Stimulated activated CD4-positive, alpha-beta T cell treated with anti-CD3 and anti-CD28 coated beads, Interleukin-4, amount 100 ng/mL, for 1 hour (primary cell): ENCODE measurements at places on chromosomes 3 and 15.
A peak's percentile ranks its signal among the peaks of the same experiment; 100 is the strongest.

DNA sequence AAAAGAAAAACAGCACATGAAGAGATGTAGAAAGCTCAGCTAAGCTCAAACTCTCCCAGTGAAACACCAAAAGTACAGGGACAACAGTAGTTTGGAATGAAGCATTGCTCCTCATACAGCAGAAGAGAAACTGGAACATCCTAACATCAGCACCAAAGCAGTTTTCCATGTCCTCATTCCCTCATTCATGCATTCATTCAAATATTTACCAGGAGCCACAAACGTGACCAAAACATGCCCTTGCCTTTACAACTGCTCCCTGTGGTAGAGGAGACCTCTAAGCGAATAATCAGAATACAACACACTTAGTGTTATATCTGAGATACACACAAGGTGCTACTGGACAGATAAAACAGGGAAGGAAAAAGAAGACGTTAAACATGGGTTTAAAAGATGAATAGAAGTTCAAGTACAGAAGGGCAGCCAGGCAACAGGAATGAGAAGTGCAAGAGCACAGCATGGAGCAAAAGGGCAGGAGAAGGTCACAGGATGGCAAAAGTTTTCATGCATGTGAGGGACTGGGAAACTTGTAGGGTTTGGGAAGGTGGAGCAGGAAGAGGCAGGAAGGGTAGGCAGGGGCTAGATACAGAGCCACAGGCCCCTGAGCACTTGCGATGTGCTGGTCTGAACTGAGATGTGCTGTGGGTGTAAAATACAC lies 58.5 kb upstream of the LMCD1 start:
- DNase-seq, result no peak

DNA sequence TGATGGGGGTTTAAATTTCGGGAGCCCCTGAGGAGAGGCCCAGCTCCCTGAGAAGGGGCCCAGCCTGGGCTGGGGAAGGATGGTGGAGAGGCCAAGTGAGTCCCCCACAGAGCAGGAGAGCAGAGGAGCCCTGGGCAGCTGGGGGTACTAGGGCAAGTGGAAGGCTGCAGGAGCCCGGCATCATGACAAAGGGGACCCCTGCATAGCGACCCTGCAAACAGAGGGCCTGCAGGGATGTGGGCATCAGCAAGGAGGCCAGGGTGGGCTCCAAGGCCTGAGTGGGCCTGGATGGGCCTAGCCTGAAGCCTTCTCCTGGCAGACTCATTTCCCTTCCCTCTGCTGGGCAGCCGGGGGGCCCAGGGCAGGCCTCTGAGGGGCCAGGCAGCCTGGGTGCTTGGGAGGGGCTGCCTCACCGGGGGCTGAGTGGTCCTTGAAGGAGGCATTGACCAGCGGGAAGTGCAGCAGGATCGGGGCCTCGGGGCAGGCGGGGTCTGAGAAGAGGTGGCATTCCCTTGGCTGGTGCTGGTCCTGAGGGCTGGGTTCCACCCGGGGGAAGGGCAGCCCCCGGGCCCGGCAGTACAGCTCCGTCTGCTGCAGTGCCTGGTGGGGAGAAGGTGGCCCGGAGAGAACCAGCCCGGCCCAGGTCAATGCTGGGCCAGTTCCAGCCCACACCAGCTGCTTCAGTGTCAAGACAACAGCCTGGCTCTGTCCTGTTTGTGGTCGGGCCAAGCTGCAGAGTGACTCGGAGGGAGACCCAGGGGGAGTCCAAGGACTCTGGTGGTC lies 24.7 kb downstream of the PLA2G4D start:
- no peak for DNase-seq

GRCh38 chr15:82103468-82103867 lies 57.6 kb upstream of the MEX3B start:
- no peak for DNase-seq

GRCh38 chr15:80695099-80695910 lies at the start of gene ABHD17C:
Gene ABHD17C (plus strand): TSS chr15:80695310. CDS start chr15:80695430, 120 bp downstream.
- peak; percentile 56 for DNase-seq

DNA sequence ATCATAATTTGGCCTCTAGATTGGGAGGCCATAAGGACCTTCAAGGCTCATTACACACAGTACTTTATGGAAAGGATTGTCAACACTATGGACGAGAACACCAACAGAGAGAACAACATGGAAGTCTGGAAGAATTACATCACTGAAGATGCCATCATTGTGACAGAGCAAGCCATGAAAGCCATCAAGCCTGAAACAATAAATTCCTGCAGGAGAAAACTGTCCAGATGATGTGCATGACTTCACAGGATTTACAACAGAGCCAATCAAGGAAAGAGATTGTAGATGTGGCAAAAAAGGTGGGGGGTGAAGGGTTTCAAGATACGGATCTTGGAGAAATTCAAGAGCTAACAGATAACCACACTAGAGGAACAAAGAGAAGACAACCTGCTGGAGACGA lies 15.9 kb downstream of the IL17RB start:
- DNase-seq, result no peak

- DNase-seq, result no peak
Measured at GRCh38 chr3:37400945-37401344, 226.6 kb upstream of the LRRFIP2 start.

DNA sequence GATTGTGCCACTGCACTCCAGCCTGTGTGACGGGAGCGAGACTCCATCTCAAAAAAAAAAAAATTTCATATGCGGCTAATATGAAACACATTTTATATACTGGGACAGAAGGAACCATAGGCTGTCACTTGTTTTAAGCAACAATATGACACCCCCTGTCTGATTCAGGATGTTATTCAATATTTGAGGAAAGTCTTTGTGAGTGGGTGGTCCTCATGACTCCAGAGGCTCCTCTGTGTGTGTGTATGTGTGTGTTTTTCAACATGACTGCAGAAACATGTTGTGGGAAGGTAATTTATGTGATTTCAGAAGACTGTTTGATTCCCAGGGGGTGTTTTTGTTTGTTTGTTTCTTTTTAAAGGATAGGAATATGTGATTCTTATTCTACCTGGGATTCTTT lies 32.8 kb downstream of the MAP2K1 start:
- DNase-seq, result no peak

DNA sequence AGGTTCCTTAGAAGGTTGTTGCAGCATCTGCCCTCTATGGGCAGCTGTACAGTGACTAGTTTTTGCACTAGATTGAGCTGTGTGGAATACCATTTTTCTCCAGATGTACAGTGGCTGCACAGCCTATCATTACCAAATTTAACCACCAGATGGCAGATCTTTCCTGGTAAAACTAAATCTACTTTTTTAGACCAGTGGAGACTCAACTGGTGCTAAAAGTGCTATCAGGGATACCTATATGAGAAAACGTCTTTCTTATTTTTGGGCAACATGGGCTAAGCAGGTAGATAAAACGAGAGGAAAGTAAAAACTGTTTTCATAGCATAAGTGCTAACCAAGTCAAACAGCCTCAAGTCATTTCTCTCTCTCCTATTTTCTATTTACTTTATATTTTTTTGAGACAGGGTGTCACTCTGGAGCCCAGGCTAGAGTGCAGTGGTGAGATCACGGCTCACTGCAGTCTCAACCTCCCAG lies 21.2 kb downstream of the IGSF10 start:
- no peak for DNase-seq

DNA sequence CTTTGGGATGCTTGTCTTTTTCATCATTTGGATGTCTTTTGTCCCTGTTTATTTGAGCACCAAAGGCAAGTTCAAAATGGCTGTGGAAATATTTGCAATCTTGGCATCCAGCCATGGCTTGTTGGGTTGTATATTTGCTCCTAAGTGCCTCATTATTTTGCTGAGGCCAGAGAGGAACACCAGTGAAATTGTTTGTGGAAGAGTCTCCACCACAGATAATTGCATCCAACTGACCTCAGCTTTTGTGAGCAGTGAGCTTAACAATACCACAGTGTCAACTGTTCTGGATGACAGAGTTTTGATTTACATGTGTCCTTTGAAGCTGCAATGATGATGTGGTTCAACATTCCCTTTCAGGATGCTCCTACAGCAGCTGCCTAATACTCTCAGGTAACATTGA lies 83.0 kb upstream of the KCNAB1 start:
- no peak for DNase-seq

- DNase-seq, result no peak
Measured at GRCh38 chr3:134799393-134799792, 4.3 kb downstream of the EPHB1 start.

GRCh38 chr3:129777806-129778205 lies 115.7 kb downstream of the TMCC1 start:
- DNase-seq, result no peak

DNA sequence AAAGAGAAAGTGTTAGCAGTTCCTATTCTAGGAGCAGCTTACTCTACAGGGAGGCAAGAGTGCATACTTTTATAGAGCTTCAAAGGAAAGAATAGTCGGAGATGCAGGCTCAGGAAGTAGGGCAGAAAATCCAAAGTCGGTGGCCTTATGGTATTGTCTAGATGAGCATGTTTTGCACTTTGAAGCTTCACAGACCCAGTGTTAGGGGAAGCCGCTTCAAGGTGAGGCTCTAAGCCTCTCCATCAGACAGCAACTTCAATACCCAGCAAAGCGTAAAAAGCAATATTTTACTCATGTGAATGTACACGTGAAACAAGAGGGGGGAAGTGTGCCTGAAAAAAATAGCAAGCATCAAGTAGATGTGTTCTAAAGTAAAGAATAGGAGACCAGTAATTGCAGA lies 125.6 kb upstream of the RASGRP1 start:
- DNase-seq, result no peak

DNA sequence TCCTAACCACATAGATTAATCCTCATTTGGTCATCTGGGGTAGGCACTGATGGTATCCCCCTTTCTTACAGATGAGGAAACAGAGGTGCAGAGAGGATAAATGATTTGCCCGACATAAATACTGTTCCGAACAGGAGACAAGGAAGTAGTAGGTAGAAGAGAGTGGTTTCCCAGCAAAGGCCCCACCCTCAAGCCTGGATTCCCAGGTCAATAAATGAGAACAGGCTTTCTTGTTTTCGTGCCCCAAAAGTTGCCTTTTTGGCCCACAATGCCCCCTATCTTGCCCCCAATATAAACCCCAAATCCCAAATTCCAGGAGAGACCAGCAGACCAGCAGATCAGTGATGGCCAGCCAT lies 125.5 kb upstream of the PRR20G start:
- no peak for DNase-seq

DNA sequence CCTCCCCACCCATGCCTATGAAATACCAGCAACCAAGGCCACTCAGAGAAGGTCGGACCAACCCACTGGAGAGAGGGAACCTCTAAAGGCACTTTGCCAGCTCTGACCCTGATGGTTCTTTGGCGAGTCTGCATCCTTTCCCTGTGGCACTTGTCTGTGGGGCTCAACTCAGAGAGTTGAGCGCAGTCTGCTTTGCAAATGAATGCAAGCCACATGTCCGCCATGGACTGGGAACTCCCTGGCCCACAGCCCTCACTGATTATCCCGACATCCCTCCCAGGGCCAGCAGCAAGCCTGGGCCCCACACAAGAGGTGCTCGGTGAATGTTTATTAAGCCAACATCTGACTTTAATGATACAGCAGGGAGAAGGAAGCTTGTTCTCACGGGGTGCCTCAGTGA lies 55.5 kb upstream of the HES1 start:
- no peak for DNase-seq

DNA sequence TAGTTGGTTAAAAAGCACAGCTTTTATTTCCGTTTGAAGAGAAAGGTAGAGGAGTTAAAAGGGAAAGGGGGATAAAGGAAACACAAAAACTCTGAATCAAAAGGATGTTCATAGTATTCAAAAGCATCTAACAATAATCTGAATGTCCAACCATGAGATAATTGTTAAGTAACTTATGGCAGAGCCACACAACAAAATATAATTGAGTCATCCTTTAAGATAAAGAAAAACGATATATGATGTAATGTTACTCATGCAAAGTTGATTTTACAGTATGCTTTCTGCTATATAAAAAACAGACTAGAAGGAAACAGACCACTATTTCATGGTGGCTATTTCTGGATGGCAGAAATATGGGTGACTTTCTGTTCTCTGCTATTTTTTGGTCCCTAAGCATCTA lies 3.9 kb downstream of the XPC start:
- no peak for DNase-seq

DNA sequence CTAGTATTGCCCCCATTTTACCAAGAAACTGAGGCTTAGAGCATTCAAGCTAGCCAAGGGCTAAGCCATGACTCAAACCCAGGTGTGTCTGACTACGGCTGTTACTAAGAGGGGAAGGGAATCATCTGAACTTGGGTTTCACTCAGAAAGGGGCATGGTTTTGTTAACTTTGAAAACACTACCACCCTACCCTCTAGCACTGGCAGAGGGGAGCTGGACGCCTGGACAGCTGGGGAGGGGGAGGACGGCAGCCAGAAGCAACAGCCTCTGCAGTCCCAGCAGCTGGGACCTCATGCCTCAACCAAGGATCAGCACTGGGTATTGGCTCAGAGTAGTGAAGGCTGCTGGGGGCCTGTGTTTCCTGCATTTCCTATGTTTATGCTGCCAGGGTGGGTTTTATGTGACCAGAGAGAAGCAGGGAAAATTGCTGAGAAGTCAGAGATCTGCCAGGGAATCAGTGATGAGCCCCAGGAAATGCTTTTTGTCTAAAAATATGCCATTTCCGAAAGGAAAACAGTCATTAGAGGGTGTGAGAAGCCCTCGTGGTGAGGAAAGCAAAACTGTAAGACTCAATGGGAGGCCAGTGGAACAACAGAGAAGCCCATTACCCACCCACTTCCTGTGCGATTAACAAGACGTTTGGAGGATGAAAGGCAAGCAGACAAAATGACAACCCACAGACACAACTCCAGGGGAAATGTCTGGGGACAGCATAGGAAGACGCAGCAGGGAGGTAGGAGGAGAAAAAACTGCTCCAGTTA lies 41.2 kb downstream of the LIPC start:
- DNase-seq, result no peak

GRCh38 chr15:24039683-24040082 lies 352.6 kb upstream of the NDN start:
- no peak for DNase-seq

GRCh38 chr15:55246567-55246966 lies 43.0 kb downstream of the RAB27A start:
- no peak for DNase-seq

- no peak for DNase-seq
Measured at GRCh38 chr3:179005706-179006105, 65.9 kb downstream of the ZMAT3 start.

- DNase-seq, result no peak
Measured at GRCh38 chr15:41897363-41897799, 3.5 kb upstream of the SPTBN5 start.

- no peak for DNase-seq
Measured at GRCh38 chr3:60363817-60364216, 887.4 kb downstream of the FHIT start.

DNA sequence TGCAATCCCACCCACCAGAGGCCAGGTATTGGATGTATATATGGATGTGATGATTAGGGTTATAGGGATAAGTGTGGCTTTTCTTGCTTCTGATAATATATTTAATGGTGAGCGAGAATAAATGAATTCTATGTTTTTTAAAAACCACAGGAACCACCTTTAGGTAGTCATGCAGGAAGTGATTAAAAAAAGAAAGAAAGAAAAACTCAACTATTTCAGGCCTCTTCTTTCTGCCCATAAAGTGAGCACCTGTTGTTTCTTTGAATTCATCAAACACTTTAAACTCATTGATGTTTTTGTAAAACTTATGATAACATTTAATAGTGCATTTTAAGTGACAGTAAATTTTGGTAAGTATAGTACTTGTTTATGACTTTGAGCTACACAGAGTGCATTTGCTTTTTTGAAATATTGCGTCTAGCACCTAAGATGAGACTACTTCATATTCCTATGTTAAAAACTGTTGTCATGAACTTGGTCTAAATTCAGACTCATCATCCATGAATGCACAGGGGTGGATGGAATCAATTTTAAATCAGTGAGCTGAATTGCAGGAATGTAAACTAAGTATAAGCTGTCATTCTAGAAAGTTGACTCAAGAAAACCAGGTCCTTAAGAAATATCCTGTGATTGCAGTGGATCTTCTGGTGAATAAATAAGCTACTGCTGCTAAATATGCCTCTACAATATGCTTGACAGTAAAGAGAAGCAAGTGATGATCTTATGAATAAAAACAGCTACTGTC lies 764.4 kb upstream of the NECTIN3 start:
- DNase-seq, result no peak
